GM12878 (cell line): ENCODE measurements at places on chromosomes 16 and 17. TPM values are rescaled to one million over a fixed set of nuclear protein-coding genes. Genes with fewer than 3 reads are reported as not detected.

PRR14 gene
- polyA plus RNA-seq: 28.9 and 30.7 TPM in 2 replicates

MFAP4 gene
- polyA plus RNA-seq: 0.08 TPM in 1 of 2 replicates, not detected in the other

PDXDC1 gene
- 52.9 and 56.9 TPM in 2 replicates for polyA plus RNA-seq

DNA sequence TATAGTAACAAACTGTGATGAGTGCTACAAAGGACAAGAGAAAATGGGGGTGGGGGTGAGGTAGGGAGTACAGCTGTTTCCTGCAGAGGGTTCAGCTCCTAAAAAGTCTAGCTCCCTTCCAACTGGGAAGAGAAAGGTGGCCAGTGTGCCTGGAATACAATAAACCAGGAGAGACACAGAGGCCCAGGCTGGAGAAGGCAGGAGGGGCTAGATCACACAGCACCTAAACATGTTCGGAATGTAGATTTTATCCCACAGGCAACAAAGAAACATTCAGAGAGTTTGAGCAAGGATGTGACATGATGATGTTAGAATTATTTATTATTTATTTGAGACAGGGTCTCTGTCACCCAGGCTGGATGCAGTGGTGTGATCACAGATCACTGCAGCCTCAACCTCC, 10.2 kb downstream of the TEX2 start:
- DNase-seq: no peak

- DNase-seq: no peak
Measured at GRCh38 chr16:58324792-58325191, 30.0 kb upstream of the PRSS54 start.

GRCh38 chr17:3870871-3871306, 22.0 kb downstream of the CAMKK1 start:
- no peak for DNase-seq

DNA sequence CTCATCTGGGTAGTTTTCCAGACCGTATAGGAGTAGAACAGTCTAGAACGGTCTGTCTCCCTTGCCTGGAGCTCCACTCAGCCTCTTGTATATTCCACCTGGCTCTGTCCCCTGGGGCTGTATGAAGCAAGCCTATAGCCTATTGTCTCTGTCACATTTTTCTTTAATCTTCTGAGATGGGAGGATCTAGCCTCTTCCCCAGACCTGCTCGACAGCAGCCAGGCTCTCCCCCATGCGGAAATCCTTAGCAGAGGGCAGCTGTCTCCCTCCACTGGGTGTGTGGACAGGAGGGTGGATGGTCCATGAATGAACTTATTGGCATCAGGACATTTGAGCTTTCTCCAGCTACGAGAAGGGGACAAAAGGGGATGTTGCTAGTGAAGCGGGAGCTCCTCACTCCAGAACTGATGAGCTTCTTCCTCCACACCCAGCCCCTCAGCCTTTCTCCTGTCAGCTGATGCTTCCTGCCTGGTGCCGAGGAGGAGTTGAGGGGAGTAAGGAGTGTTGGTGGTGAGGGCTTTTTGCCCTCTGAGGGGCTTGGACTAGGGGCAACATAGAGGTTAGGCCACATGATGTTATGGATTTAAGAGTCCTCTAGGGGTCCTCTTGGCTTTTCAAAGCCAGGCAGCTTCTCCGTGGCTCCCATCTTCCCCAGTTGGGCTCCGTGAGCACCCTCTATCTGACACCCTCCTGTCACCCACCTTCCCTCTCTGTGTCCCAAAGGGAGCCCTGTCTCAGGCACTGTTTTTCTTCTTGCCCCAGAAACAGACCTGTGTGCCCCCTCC, 28.0 kb downstream of the ARHGAP23 start:
- no peak for DNase-seq
